NCI-H1048 (cell line): ENCODE measurements at places on chromosomes 5 and 9.

DNA sequence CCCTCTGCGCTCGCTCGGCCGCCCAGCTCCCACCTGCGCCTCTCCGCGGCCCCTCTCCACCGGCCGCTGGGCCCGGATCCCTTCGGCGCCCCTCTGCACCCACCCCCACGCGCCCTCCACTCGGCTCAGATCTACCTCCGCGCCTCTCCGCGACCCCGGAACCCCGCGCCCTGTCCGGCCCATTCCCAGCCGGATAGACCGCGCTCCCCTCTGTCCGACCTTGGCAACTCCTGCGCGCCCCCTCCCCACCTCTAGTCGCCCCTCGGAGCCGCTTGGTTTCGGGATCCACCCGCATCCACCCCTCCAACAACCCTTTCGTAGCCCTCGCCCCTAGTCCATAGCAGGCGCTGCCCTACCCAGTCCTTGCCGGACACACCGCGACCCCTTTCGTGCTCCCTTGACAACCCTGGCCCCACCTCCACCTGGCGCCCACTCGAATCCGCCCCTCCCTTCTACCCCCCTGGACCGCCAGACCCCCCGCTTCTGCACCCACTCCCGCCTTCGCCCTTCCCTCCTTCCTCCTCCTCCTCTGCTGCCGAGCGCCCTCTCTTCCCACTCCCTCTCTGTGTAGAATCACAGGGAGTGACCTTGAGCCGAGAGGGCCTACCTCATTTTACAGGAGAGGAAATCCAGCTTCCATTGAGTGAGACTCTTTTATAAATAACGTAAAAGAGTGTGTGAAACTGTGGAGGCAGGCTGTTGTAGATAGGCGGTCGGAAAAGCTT lies 525 bp upstream of the AK3 start:
- no peak for DNase-seq

DNA sequence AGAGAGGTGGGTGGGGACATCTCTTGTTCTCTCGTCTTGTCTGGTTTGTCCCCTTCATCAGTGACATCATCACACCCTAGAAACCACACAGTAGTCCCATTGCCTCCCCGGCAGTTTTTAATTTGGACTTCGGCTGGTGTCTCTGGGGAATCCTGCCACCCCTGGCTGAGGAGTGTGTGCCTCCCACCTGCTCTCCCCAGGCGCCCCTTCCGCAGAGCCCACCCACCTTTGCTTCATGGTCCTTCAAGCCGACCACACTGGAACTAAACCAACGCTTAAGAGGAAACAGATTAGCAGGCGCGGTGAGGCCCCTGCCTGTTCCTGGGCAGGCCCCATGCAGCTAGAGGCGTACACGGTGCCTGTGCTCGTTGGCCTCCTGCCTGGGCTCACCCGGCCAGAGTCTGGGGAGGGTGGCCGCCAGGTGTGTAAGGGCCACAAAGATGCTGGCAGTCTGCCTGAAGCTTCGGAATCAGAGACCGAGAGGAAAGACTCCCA lies 107.6 kb upstream of the SPRY4 start:
- no peak for DNase-seq

DNA sequence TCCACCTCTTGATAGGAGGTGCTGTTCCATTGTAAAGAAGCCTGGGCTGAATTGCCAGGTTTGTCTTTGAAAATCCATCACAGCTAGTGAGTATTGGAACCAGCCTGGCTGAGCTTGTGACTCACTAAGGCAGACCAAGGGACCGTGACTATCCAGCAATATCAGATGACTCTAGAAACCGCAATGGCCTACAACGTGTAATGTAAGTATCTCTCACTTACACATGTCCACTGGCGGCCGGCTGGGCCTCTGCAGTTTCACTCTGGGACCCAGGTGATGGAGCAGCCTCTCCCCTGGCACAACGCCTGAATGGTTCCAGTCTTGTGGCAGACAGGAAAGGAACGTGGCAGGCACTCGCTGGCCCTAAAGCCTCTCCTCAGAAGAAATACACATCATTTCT lies 3.1 kb upstream of the HRH2 start:
- DNase-seq, result no peak

- DNase-seq, result no peak
Measured at GRCh38 chr5:19534751-19535150, 453.2 kb downstream of the CDH18 start.

- DNase-seq, result no peak
Measured at GRCh38 chr9:38486837-38487236, 62.6 kb upstream of the IGFBPL1 start.

- no peak for DNase-seq
Measured at GRCh38 chr5:14295610-14296009, 152.5 kb downstream of the TRIO start.

DNA sequence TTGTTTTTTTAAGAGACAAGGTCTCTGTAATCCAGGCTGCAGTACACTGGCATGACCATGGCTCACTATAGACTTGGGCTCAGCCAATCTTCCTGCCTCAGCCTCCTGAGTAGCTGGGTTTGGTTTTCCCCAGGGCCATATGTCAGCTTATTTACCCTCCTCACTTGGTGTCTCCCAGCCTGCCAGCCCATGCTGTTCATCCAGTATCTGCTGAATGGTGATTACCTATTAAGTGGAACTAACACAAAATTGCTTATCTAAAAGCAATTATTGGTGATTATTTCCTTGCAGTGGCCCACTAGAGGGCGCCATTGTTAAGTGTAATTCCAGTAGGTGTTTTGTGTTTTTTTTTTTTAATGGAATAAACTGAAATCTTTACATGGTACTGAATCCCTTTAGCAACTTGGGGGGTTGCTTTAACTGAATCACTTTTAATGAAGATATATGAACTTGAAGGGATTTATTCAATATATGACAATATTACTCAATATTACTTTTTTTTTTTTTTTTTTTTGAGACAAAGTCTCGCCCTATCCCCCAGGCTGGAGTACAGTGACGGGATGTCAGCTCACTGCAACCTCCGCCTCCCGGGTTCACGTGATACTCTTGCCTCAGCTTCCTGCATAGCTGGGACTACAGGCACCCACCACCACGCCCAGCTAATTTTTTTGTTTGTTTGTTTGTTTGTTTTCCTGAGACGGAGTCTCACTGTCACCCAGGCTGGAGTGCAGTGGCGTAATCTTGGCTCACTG lies 13.8 kb downstream of the EXOSC2 start:
- peak; percentile 38 for DNase-seq

- DNase-seq, result no peak
Measured at GRCh38 chr5:173831196-173831914, 56.8 kb upstream of the CPEB4 start.

DNA sequence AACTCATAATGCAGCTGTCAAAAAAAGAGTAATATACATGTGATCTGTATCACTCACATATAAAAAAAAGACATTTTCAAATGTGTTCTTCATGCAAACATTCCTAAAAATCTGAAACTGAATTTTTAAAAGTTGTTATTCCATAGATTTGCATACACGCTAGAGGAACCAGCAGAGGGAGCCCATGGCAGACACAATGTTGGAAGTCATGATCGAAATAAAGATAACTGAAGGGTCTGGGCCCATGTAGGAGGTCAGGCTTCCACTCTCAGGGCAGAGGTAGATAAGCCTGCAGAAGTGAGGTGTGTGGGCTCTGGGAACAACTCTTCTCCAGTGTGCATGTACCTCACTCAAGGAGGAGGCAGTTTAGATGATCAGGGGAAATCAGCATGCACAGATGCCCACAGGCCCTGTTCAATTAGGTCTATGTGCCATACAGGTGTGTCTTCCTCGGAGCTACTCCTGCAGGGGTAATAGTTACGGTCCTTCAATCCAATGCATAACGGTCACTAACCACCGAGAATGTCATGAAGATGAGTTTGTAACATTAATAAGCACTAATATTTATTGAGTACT lies 208.6 kb downstream of the EPB41L4A start:
- peak; percentile 34 for DNase-seq

- no peak for DNase-seq
Measured at GRCh38 chr9:133785753-133786370, 47.7 kb upstream of the SARDH start.

DNA sequence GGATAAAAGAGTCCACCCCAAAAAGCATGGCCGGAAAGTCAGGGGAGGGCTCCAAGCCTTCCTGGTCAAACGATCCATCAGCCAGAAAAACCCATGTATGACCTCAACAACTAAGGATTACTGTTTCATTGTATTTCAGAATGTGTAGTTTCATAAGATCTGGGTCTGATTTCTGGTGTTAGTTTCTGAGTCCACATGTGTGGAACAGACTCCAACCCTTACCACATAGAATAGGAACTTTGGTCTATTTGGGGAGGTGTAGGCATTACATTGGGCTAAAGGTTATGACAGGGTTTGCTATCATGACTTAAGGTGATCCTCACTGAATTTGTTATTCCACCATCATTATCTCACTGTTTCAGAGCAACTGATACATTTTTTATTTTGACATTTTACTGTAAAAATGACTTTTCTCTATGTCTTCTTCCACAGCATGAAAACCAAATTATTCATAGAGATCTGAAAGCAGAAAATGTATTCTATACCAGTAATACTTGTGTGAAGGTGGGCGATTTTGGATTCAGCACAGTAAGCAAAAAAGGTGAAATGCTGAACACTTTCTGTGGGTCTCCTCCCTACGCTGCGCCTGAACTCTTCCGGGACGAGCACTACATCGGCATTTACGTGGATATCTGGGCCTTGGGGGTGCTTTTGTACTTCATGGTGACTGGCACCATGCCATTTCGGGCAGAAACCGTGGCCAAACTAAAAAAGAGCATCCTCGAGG lies 33.5 kb downstream of the HMGCS1 start:
- DNase-seq, result no peak

DNA sequence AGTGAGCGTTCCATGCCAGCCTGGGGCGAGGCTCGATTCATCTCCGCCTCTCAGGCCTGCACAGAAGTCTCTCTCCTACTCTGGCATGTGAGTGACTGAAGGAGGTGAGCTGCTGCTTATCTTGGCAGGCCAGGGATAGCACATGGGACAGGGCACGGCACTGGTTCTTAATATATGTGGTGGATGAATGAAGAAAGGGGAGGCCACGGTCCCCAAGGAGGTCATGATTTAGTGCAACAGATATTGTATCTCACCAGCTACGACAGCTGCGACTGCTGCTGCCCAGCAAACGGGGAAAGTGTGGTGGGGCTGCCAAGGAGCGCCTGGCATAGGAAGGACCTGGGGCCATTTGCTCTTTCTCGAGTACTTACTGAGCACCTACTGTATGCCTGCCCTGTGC lies 19.3 kb upstream of the MAPK9 start:
- DNase-seq, result no peak

DNA sequence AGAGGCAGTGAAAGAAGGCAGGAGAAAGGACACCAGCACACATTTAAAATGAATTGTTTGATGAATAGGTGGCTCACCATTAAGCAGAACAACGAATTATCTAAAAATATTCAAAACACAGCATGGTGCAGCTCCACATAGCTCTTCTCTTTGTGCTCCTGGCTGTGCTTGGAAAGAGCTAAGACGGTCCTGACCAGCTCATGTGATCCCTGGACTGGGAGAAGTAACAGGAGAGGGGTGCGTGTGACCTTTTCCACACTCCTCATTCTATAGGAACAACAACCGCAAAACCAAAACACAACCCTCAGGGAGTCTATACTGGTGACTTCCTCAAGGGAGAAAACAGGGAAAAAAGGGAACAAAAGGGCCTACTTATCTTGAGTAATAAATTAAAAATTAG lies 140.5 kb downstream of the DIRAS2 start:
- DNase-seq, result no peak

GRCh38 chr9:96417661-96418082 lies 498 bp downstream of the ZNF367 start:
- DNase-seq, result no peak
